Stimulated activated CD8-positive, alpha-beta memory T cell treated with anti-CD3 and anti-CD28 coated beads, Interleukin-12 subunit alpha, Interleukin-12 subunit beta, amount 100 ng/mL, for 4 hours (primary cell): ENCODE measurements at places on chromosomes 6 and 20.

DNA sequence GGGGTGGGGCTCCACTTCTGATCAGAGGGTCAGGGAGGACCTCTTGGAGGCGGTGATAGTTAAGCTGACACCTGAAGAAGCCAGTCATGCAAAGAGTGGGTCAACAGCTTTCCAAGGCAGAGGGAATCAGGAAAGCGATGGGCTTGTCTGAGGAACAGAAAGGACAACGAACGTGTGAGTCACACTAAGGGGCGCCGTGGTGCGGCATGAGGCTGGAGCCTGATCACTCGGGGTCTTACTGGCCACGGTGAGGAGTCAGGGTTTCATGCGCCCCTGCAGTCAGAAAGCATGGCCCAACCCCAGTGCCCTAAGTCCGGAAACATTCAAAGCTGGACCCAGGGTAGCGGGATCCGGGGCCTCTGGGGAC is 50.6 kb upstream of the SLC32A1 start:
- no peak for DNase-seq

DNA sequence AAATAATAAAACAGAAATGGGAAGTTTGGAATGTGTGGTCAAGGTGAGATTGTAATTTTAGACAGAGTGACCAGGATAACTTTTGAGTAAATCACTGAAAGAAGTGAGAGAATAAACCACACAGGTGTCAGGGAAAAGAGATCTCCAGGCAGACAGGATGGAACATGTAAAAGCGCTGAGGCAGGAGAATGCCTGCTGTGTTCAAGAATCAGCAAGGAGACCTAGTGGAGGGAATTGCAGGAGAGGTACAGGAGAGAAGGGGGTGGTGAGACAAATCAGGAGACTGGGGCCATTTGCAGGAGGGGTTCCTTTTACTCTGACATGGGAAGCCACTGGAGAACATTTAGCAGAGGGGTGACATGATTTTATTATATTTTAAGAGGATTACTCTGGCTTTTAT is 456.7 kb downstream of the NKAIN2 start:
- DNase-seq = no peak

DNA sequence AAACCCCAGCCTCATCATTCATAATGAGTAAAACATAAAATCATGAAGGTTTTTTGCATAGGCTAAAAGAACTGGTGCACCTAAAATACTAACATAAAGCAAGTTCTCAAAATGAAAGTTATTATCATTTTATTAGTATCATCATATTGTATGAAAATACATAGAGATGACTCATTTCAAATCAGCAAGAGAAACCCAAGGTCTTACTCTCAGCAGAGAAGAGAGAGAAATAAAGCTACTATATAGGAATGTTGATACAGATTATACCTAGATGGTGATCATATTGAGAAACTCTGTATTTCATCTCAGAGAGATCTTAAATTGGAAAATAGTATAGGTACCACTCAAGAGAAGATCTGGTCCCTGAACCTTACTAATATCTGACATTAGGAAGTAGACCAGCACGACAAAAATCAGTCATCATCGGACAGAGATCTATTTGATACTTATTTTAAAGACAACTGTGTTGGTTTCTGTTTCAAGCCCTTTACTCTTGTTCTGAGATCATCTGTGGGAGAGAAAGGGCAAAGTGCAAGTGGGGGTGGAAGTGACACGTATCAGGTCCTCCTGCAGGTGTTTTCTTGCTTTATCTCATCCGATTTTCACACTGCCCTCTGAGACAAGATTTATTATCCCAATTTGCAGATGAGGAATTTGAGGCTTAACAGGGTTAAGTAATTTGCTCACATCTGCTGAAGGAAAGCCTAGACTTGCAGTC is 532.3 kb downstream of the MAFB start:
- no peak for DNase-seq

- no peak for DNase-seq
These were observed 655 bp upstream of the NDUFAF4 start for GRCh38 chr6:96898241-96898851.

- DNase-seq = no peak
These were observed 18.3 kb downstream of the HMGN4 start for GRCh38 chr6:26556263-26557070.

DNA sequence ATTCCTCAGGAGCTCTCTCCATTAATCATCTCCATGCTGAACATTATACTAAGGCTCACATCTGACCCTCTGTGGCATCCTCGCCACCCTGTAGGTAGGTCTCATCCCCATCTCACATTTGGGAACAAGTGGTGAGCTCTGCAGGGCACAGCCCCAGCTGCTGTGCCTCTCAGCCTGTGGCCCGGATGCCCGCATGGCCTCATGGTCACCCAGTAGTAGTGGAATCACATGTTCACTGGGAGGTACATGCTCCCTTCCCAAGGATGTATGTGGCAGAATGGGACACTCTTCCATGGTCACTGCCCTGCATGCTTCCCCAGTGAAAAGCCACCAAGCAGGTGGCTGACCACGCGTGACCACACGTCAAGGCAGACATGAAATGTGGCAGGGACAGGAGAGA is 26.3 kb upstream of the APMAP start:
- DNase-seq = no peak

- no peak for DNase-seq
These were observed 150.7 kb upstream of the MLN start for GRCh38 chr6:33954453-33954852.

DNA sequence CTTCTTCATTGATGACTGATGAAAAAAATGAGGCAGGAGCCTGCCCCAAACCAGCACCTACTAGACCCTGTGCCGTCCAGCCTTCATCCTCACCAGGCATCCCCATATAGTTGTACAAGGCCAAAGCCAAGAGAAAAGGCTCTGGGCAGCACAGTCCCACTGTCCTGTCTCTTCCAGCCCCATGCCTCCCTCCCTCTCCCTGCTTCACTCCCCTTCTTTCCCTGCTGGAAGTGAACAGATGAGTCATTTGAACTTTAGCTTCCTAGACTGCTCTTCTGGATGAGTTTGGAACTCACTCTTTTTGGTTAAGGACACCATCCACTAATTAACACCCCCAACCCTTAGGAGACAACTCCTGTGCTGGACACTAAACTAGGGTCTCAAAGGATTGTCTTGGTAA is 235.2 kb downstream of the LRFN2 start:
- DNase-seq = no peak

DNA sequence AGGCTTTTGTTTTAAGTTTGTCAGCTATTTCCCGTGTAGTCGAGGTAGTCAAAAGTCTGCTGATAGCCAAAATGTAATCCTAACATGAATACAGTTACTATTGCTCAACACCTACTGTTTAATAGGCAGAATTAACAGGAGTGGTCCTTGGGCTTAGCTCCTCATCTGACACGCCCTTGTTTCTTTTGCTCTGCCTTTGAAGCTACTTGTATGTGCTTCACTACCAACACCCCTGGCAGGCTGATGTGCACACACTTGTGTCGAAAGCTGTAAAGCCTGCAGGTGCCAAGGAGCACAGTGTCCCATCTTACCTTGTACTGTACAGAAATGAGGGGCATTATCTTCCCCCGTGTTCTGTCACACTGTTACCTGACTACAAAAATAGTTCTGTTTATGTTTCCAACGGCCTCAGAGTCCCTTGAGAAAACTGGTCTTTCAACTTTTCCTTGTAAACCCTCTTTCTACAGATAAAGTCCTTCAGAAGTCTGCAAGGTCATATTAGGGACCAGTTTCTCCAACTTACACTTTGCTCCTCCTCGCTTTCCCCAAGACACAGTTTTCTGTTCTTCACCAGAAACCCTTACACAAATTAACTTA is 9.3 kb downstream of the SDHAF4 start:
- DNase-seq = no peak

- DNase-seq = no peak
These were observed 4.8 kb downstream of the SOX18 start for GRCh38 chr20:64044484-64045247.

DNA sequence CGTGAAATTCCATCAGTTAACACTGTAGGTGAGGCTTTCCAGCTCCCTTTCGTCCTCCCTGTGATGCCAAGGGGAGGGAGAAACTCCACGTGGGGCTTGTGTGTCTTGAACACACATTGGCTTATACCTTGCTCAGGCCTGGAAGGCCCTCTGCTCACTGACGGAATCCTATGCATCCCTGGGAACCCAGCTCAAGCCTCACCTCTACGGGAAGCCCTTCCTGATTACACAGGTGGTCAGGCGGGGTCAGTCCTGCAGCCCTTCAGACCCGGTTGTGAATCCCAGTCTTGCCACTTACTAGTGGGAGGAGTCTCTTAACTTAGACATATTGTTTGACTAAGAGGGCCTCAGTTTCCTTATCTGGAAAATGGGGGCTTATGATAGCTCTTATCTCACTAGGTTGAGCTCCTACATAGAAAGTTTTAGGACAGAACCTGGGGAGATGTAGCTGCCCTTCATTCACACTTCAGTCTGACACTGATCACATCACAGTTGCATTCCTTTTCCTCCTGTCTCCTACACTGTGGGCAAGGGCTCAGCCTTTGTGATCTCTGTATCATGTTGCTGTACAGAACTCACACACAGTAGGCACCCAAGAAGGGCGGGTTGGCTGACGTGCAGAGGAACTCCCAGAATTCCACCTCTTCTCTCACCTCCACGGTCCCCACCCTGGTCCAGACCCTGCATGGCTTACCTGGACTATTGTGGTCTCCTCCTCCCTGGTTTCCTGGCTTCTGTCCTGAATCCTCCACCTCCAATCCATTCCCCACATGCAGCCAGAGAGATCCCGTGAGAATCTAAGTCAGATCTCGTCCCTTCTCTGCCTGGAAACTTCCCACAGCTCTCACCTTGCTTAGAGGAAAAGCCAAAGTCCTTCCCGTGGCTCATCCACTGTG is 129.6 kb downstream of the CEBPB start:
- no peak for DNase-seq

DNA sequence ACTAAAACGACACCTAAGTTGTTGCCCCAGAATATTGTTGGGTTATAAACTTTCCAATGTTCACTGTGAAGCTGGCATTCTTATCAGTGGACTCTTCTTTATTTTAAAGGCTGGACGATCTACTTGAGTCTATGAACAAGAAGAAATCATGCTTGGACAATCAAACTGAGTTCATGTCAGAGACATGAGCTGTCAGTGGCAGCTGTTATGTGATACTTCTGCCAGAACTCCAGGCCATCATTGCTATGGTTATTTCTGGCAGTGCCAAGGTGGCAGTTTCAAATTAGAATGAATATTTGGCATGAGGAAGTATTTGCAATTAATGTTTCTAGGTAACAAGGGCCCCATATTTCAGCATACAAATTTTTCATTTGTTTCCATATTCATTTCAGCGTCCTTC is 417.3 kb downstream of the LMBRD1 start:
- DNase-seq = no peak

DNA sequence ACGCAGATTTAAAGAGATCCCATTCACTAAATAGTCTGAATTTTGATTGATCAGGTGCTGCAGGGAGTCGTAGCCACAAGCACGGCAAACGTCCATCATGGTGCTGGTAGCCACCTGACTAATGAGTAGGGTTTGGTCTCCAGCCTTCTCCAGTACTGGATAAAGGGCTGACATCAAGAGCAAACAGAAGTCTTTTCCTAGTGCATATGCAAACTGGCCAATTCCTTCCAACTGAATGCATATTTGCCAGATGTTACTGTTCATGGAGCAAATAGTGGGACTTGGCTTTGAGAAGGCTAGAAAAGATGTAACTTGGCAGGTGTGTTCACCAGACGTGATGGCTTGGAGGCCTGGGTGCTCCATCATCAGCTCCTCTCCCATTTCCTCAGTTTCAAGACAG is 21.6 kb downstream of the TTI1 start:
- no peak for DNase-seq

DNA sequence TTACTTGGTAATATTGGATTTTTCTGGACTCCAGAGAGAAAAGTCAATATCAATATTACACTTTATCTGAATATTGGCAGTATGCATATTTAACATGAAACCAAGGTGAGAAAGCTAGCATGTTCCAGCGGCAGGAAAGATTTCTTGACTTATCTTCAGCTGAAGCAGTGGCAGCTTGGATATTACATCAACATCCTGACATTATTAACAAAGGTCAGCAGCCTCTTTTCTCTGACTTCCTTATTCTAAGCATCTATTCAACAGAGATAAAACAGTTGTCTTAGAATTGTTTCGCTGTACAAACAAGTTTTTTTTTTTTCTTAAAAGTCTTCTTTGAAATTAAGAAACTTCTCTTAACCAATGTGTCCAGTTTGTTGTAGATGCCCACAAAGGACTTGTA is 11.8 kb downstream of the DCBLD1 start:
- no peak for DNase-seq

DNA sequence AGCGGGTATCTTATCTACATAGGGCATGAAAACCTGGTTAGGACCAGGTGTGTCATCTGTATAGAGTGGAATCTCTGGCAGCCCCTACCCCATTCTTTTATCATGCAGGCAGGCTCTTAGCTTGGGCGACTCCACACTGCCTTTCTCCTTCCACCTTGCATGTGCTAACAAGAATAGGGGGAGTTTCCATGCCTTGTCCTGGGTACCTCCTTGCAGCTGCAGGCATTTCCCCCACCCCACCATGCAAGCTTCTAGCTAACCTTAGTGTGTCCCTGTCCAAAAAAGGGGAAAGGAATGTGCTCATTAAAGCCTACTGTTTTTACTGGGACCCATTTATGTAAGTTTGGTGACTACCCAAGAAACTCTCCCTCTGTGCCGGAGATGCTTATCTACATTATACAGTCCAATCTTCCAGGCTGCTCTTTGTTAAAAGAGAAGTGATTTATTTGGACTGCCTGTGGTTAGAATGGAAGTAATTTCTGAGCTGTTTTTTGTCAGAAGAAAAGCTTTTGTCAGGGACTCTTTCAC is 10.5 kb upstream of the CEP43 start:
- DNase-seq = no peak

DNA sequence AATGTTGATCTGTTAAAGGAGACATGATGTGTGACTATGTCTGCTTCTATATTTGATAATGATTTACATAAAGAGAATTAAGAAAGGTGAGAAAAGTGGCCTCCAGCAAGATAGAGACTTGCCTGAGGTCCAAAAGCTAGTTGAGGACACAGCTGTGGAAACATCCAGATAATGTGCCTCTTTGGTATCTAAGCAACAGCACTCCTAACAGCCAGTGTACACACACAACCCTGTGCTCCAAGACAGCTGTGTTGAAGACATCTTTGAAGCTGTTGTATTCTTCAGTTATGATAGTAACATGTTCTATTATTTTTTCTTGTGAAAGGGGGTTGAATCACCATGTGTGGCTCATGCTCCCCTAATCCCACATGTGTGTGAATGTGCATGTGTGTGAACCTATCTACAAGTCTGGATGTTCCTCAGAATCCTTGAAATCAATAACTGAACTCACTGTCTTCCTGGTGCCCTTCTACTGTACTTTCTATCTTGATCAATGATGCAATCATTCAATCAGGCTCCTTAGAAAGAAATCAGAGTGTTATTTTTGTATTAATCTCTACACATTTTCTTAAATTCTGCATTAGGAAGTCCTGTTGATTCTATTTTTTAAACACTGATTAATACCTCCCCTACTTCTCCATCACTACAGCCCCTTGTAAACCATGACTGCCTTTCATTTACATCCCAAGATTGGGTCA is 116.7 kb upstream of the SSTR4 start:
- no peak for DNase-seq

- DNase-seq = no peak
These were observed 347.3 kb upstream of the RUNX2 start for GRCh38 chr6:44980841-44981240.

- DNase-seq = no peak
These were observed 3.4 kb upstream of the TNXB start for GRCh38 chr6:32112431-32112980.
